Eye (tissue), 1 donor: ENCODE measurements at places on chromosomes 2 and 18.
A peak's percentile ranks its signal among the peaks of the same experiment; 100 is the strongest.

GRCh38 chr2:7131261-7131660, 214.0 kb downstream of the RNF144A start:
- no peak for DNase-seq

GRCh38 chr2:98909317-98910211, 26.5 kb downstream of the CRACDL start:
- DNase-seq = peak; percentile 81

DNA sequence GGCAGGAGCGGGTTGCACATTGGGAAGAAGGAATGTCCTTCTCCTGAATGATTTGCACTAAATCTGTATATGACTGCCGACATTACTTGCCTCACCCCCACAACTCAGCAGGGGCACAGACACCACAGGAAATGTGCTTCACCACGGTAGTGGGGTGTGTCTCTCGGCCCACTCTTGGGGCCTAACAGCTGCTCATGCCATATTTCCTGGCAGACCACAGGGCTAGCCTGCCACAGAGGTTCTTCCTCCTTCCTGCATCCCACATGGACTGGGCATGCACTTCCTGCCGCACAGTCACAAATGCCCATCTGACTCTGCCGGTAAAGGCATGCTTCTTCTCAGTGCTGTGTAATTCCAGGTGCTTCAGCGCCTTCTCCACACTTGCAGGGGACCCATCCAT, 10.3 kb upstream of the PAPOLG start:
- DNase-seq = no peak

DNA sequence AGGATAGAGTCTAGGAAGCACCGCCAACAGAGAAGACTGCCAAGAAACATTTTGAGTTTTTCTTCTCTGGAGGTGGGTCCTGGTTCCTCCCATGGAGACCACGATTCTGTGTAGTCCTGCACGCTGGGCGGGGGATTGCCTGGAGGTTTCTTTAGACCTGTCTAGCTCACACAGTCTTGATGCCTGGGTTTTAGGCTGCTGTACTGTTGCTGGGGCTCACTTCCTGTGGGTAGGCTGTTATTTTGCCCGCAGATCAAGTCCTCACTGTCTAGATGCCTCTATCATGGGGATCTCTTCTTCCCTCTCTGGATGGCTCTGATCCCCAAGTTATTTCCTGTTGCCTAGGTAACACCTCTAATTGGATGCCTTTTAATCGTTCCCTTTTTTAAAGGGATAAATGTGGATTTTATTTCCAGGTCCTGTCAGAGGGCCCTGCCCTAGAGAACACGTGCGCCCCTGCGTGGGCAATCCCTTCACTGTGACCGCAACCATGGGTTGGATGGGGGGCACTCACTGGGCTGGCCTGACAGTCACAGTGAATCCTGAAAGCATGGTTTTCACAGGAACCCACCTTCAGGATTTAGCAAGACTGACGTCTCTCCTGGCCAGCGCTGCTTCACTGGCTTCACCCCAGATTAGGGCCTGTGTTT, 115.7 kb downstream of the MSH2 start:
- DNase-seq = no peak

- peak; percentile 78 for DNase-seq
Measured at GRCh38 chr2:86441882-86442641, 891 bp downstream of the KDM3A start.

DNA sequence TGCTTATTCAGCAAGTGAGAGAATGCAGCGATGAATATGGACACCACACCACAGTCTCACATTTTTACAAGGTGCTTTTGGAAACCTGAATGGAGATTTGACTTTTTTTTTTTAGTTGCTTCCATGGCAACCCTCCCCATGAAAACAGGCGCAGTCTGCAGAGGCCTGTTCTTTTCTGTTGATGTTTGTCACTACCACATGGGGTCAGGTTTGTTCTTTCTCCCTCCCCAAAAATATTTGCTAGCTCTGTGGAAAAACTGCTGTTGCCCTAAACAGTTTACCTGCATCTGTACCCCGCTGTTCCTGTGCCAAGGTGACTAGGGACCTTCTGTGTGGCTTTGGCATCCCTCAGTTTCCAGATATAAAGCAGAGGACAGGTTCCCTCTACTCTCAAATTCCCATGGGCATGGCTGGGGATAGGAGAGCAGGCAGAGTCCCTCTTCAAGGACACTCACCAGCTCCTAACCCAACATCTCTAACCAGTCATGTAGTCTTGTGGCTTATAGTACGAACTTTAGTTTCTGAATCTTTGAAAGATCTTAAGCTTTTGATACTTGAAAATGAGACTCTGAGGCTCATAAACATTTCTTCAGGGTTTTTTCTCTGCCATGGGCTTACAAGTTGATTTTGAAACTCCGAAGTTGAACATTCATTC, 14.7 kb upstream of the MAPRE2 start:
- peak; percentile 42 for DNase-seq

DNA sequence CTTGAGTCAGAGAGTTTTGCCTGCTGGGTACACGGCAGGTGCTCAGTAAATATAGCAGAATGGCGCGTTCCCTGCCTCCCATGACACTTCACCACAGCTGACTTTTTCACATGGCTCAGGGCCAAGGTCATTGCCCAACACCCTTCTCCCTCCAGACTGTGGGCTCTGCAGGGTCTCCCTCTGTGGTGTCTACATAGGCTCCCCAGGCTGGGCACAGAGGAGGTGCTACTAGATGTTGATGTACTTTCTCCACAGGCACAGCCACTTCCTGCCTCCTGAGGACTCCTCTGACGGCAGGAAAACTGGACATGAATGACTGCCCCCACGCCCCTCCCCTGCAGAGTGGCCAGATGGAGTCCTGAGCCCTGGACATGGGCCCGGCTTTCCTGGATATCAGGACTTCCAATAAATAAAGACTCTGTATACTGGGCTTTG, 4.2 kb downstream of the CHCHD5 start:
- DNase-seq = no peak

DNA sequence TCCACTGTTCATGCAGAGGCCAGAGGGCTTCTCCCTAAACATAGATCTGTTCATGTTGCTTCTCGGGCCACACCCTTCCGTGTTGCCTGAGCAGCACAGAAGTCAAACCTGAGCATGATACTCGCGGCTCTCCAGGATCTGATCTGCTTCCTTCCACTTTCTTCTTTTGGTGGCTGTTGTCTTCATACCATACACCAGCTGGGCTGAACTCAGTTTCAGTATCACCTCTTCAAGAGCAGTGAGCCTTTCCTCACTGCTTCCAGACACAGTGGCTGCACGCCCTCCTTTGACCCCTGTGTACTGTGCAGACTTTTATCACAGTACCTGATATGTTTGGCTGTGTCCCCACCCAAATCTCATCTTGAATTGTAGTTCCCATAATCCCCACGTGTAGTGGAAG, 348.9 kb downstream of the NBAS start:
- no peak for DNase-seq

- no peak for DNase-seq
Measured at GRCh38 chr2:68290901-68291300, 28.8 kb downstream of the CNRIP1 start.

DNA sequence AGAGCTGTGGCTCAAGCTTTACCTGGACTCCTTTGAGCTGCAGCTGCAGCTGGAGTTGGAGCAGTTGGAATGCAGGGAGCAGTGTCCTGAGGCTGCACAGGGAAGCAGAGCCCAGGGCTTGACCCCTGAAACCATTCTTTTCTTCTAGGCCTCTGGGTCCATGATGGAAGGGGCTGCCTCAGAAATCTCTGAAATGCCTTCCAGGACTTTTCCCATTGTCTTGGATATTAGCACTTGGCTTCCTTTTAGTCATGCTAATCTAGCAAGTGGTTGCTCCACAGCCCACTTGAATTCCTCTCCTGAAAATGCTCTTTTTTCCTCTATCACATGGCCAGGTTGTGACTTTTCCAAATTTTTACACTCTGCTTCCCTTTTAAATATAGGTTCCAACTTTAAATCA, 108.6 kb upstream of the RNF152 start:
- DNase-seq = no peak

GRCh38 chr2:109160714-109161440, 31.9 kb downstream of the SH3RF3 start:
- no peak for DNase-seq

- DNase-seq = no peak
Measured at GRCh38 chr18:53894675-53895442, 329.6 kb downstream of the MBD2 start.

GRCh38 chr2:102337012-102337411, 18.6 kb upstream of the IL18R1 start:
- no peak for DNase-seq

GRCh38 chr18:76388261-76388660, 106.8 kb downstream of the ZNF516 start:
- no peak for DNase-seq

DNA sequence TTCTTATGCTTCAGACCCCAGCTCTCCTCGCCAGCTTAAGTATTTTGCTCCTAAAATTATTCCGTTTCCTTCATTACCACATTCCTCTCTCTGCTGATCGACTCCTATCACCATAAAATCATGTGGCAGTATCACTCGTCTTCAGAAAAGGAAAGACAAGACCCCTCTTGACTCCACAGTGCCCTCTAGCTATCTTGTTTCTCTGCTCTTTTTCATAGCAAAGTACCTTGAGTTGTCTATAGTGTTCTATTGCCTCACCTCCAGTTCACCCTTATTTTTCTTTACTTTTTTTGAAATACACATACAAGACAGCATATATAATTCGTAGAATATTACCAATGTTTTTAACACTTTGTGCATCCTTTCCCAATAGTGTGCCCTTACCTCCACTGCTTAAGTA, 273.2 kb upstream of the SIX3 start:
- no peak for DNase-seq

DNA sequence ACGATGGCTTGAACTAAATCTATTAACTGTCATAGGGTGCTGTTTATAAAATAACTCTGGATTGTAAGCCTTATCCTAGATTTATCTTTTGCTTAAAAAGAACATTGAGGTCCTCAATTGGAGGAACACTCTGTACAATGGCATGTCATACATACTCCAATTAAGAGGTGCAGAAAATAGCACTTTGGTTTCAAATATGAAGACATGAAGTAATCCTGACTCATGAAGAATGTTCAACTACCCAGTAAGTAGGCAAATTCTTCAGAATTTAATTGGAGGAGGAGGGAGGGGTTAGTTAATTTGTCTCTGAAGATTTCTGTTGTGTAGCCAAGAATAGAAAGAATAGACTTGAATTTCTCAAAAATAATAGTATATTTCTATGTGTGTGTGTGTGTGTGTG, 36.1 kb downstream of the DCC start:
- no peak for DNase-seq

DNA sequence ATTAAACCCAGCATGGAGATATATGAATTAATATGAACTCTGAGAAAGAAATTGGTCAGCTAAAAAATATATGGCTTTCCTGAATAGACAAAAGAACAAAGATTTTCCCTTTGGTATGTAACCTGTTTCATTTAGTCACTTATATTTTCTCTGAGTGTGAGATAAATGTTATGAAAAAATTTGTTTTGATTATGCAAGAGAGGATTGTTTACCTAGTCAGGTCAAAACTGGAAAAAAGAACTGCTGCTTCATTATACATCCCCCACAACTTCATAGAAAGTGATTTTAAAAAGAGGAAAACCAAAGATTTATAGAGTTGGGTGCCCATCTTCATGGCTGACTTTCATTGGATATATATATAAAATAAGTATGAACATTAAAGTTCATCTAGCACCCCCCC, 242.2 kb upstream of the FN1 start:
- DNase-seq = no peak

DNA sequence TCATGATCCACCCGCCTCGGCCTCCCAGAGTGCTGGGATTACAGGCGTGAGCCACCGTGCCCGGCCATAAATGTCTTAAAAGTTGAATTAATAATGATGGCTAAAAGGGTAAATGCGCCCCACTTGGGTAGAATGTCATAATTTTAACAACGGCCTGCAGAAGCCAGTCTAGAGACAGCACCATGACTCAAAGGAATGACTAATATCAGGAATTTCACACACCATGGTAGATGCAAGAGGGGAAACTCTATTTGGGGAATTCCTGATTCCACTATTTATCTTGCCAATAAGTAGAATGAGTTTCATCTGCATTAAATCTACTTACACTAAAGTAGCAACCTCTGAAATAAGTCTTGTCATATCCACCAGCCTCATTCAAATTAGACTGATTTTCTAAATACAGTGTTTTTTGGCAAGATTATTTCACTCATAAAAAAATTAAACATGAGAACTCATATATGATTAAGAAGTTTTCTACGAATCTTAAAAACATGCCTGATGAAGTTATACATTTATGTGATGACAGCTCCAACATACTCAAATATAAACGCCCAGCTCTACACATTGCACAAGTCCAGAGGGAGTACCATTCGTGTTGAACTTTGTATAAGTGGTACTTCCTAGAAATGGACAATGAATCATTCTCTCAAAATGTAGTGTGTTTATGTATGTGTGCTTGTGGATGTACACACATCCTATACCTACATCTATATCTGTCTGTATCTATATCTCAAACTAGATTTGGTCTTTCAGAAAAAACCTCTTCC, 309.7 kb downstream of the IRS1 start:
- DNase-seq = no peak

- no peak for DNase-seq
Measured at GRCh38 chr2:65782996-65783650, 350.7 kb upstream of the SPRED2 start.

GRCh38 chr18:6374935-6375529, 39.7 kb downstream of the L3MBTL4 start:
- DNase-seq = no peak

- peak; percentile 90 for DNase-seq
Measured at GRCh38 chr2:108583903-108584520, 49.7 kb downstream of the LIMS1 start.

- DNase-seq = no peak
Measured at GRCh38 chr18:79672490-79673276, 6.9 kb upstream of the CTDP1 start.
